ENCODE measurements at places on chromosomes 7 and 10.

DNA sequence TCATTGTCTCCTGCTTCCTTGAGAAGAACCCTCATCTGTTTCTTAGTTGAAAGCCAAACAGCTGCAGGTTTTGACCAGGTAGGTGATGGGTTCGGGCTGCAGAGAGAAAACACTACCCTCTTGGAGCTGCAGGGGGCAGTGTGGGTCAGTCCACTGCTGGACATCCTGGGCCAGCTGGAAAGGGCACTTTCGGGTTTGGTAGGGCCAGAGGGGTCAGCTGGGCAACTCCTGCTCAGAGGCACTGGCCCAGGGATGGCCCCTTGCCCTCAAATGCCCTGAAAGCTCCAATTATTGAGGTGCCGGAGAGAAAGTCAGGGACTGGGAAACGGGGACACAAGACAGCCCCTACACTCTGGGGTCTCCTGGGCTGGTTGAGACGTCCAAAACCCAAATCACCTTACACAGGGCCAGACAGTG, 90.7 kb downstream of the MKI67 start:
- DNase-seq = peak; percentile 61

GRCh38 chr7:108723381-108723814, 153.7 kb downstream of the DNAJB9 start:
- DNase-seq = no peak

- peak; percentile 11 for DNase-seq
Measured at GRCh38 chr7:28687537-28687936, 270.6 kb downstream of the TRIL start.

GRCh38 chr7:157635148-157635500, 298.3 kb downstream of the DNAJB6 start:
- DNase-seq = no peak

DNA sequence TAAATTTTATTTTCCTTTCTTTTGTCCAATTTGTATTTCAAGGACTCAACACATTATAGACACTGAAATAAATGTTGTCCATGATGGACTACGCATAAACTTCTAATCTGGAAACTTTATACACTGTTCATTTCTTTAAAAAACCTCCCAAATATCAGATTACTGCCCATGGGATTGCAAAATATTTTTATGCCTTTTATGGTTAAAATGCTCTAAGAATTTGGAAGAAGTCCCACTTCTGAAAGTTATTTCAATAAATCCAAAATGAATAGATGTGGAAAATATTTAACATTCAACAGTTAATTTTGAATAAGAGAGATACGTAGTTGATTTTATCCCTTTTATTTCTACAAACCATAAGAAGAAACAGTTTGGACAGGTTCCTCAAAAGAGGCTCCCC, 46.1 kb downstream of the CABCOCO1 start:
- no peak for DNase-seq

- DNase-seq = no peak
Measured at GRCh38 chr7:158006841-158007696, 580.6 kb downstream of the PTPRN2 start.

GRCh38 chr7:38840736-38841460, 68.1 kb downstream of the VPS41 start:
- no peak for DNase-seq

- DNase-seq = no peak
Measured at GRCh38 chr7:103532955-103533354, 86.9 kb upstream of the SLC26A5 start.

DNA sequence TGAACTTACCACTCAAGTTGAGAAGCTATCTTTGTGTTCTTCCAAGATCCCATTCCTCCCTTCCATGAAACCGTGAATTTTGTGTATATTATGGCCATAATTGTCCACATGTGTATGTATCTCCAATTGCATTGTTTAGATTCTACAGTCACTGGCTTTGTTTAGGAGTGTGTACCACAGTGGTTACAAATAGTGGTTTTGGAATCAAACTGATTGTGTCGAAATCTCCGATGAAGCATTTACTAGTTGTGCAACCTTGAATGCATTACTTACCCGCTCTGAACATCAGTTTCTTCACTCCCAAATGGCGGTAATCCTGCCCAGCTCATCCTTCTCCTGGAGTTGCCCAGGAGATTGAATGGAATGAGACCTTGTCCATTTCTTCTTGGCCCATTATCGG, 145.0 kb upstream of the ZNF32 start:
- no peak for DNase-seq

GRCh38 chr7:132255898-132256297, 320.4 kb downstream of the PLXNA4 start:
- DNase-seq = no peak

- no peak for DNase-seq
Measured at GRCh38 chr7:96327429-96327828, 5.5 kb upstream of the SLC25A13 start.

- DNase-seq = no peak
Measured at GRCh38 chr7:131223151-131223550, 104.5 kb upstream of the MKLN1 start.

GRCh38 chr10:69828144-69828870, 26.6 kb downstream of the COL13A1 start:
- DNase-seq = no peak

DNA sequence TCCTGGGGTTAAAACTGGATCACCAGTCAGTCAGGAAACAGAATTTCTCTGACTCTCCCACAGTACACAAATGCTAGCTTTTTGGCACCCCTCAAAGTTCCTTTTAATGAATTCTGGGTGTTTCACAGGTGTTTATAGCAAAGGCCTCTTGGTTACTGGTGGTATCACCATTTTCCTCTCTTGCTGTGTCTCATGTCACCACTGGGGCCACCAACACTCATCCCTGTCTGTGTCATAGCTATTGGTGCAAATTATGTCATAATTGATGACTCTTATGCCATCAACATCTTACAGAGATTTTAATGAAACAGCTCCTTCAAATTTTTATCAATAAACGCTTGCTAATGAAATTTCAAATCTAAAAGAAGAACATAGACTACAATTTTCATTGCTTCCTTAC, 27.7 kb upstream of the OSBPL3 start:
- DNase-seq = no peak

GRCh38 chr7:154769001-154769400, 233.9 kb downstream of the PAXIP1 start:
- no peak for DNase-seq

- DNase-seq = no peak
Measured at GRCh38 chr7:42734568-42734967, 177.3 kb downstream of the C7orf25 start.

- DNase-seq = peak; percentile 56
Measured at GRCh38 chr7:12719981-12720865, 32.8 kb downstream of the ARL4A start.

GRCh38 chr10:10020945-10021344, 996.7 kb upstream of the CELF2 start:
- DNase-seq = no peak

DNA sequence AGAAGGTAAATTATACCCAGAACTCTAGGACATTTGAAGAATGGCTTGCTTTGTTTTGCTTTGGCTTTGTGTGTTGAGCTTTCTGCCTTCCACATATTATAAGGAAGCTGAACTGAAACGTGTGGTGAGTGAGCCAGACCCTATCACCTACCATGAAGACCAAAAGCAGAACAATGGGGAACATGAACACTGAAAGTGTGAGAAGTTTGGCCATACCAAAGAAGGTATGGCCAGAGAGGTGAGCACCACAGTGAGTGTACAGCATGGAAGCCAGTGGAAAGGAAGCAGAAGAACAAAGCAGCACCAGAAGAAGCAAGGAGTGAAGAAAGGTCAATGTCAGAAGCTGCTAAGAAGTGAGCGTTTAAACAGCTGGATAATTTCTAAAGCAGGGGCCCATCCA, 59.7 kb upstream of the CCDC71L start:
- DNase-seq = peak; percentile 55

- no peak for DNase-seq
Measured at GRCh38 chr7:738241-738640, 11.2 kb upstream of the PRKAR1B start.

DNA sequence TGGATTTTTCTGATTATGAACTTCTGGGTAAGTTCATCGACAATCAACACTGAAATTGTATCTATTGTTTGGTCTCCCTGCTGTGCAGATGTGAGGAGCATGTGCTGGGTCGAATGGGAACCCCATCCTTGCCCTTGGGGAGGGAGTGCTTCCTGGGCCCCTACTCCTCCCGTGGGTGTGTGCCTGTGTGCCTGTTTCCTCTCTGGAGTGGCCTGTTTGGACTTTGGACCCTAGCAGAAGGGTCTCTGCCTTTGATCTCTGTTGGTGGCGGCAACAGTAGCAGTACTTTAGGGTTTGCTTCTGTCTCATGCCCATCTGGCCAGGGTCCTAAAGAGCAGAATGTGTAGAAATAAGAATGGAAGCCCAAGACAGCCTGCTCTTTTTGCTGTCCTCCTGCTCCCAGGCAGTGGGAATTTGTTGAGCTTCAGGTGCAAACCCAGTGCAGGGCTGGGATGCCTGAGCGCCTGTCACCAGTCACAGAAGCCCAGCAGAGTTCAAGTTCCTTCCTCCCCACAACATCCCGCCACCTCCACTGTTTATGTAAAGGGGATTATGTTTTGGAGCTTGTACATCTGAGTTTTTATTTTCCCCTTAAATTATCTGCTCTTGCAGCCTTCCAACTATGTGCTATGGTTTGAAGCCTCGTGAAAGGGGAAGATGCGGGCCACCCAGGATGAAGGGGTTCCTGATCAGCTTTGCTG, 1.5 kb upstream of the TACR2 start:
- DNase-seq = no peak

DNA sequence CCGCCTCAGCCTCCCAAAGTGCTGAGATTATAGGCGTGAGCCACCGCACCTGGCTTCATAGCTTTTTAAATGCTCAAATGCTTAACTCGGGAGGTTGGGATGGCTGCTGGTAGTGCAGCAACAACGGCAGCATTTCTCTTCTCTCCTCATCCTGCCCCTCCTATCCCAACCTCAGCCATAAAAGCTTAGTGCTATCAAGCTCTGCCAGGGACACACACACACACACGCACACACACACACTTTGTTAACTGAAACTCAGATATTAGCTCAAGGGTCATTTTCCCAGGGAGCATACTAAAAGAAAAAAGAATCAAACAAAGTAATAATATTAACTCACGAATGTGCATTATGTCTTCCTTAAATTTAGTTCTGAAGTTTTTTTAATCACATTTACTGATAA, 63.0 kb upstream of the HPS1 start:
- DNase-seq = no peak

DNA sequence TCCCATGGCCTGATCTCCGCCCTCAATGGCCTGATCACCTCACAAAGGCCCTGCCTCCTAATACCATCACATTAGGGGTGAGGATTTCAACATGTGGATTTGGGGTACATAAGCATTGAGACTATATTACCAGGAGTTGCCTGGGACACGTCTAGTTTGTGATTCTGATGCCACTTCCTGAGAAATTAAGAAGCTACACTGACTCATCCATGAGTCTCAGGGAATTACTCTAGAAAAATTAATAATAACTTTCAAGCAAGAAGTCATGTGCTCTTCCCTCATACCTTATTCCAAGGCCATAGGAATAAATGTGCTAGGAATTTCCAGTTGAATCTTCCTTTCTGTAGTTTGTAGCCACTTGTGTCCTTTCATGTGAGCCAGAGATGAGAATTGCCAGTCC, 519.3 kb upstream of the MKI67 start:
- no peak for DNase-seq

- peak; percentile 32 for DNase-seq
Measured at GRCh38 chr10:72260239-72260975, 13.3 kb upstream of the DDIT4 start.

- DNase-seq = peak; percentile 64
Measured at GRCh38 chr10:5449823-5450222, 37.5 kb downstream of the NET1 start.

GRCh38 chr10:116465546-116465945, 37.9 kb downstream of the PNLIPRP3 start:
- peak; percentile 64 for DNase-seq

Measured in inflammatory macrophage (primary cell).